H1 (cell line): ENCODE measurements at places on chromosomes 16 and 17.

DNA sequence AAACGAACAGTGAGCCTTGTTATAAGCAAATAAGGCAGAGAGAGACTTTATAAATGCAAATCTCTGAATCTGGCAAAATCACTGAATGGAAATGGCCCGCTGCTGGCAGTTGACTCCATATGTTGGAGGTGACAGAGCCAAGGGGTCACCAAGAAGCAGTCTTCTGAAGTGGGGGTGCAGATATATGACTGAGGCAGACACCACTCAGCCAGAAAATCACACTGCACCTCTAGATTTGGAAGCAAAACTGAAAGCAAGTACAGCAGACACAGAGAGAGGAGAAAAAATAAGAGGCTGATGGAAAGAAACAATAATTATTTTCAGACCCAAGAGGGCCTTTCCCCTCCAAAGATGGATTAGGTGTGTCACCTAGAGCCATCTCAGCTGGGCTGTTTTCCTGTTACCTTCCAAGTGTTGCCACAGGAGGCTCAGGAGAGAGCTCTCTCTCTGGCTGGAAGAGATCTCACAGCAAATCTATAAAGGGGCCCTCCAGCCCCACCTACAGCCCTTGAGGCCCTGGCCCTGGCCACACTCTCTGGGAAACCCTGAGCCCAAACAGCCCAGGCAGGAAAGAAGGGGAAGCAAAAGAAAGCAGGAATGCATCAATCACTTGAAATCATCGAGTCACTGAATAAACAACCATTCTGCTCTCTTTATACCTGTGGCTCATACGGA is 585.1 kb upstream of the PSMD7 start:
- DNase-seq = no peak

DNA sequence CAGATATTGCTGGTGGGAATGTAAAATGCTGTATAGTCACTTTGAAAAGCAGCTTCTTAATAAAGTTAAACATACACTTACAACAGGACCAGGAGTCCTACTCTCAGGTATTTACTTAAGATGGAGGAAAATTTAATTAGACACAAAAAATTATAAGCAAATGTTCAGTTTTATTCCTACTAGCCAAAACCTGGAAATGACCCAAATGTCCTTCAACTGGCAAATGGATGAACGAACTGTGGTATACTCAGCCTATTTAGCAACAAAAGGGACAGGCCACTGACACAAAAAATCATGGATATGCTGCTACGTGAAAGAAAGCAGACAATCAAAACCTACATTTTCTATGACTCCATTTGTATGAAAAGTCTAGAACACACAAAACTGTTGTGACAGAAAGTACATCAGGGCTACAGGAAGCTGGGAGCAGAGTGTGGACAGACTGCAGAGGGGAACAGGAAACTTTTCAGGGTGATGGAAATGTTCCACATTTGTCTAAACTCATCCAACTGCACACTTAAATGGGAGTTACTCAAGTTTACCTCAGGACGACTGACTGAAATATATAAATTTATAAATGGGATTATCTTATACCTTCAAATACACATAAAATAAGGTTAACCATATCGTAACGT is 49.3 kb upstream of the MNT start:
- no peak for DNase-seq

- no peak for DNase-seq
These were observed 12.5 kb downstream of the TOM1L2 start for GRCh38 chr17:17959520-17960361.

GRCh38 chr16:21226749-21227148 is 6.8 kb upstream of the ANKS4B start:
- no peak for DNase-seq

- DNase-seq = no peak
These were observed 6.3 kb downstream of the JPT1 start for GRCh38 chr17:75147878-75148546.

- DNase-seq = no peak
These were observed 942 bp downstream of the LDAF1 start for GRCh38 chr16:21159281-21159951.

- no peak for DNase-seq
These were observed 10.0 kb downstream of the ZSCAN10 start for GRCh38 chr16:3088925-3089716.

DNA sequence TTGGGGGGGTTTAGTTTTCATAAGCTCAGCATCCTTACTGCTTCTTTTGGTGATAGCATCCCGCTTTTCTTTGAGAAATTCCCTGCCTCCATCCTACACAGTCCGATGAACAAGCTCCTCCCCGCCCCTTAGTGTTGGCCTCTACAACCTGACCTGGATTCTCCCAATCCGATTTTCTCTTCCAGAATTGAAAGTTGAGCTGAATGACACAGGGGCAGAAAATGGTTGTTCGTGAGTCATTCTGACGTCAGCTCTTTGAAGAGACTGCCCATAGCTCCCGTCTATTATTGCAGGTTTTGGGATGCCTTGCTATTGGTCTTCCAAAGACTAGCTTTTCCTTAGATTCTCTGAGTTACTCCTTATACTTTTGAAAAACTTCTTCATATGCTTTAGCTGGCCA is 279.7 kb downstream of the SLC39A11 start:
- DNase-seq = no peak

DNA sequence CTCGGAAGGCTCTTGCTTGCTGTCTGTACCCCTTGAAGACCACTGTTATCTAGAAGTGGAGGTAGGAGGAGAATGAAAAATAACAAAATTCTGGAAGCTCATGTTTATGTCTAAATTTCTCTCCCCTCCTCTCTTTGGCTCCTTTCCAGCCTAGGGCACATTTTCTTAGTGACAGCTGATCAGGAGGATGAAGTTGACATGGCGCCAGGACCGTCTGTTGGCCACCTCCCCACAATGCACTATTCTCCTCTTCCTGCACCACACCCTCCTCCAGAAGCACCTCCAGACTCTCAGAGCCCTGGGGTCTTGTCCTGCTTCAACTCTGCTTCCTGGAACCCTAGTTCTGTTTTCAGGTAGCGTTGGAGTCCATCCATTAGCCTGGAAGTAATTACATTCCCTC is 25.5 kb upstream of the SSTR2 start:
- no peak for DNase-seq

DNA sequence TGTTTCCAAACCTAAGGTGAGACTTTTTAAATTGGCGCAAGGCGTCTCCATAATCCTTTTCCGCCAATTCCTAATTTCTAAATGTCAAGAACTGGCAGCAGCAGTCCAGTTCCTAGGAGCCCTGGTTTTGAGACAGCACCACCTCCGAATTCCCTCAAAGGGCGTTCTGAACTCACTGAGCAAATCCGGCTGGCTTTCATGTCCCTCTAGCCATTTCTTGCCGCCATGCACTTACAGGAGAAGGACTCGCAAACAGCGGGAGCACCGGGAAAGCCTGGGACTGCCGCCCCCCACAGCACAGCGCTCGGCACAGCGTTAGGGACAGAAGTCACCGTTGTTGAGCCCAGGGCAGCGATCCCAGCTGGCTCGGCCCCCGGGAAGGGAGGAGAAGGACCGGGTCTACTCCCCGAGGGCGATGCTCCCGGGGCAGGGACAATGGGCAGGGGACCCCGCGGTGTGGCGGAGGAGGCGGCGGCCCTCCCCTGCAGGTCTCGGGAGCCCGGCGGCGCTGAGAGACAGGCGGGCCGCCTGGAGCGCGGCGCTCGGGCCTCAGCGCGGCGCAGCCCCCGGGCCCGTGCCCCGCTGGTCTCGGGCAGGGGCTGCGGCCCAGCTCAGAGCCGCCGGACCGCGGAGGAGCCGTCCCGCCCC is 545 bp downstream of the ARHGAP17 start:
- DNase-seq = no peak

- no peak for DNase-seq
These were observed 1.6 kb downstream of the PYCARD start for GRCh38 chr16:31200821-31201568.

DNA sequence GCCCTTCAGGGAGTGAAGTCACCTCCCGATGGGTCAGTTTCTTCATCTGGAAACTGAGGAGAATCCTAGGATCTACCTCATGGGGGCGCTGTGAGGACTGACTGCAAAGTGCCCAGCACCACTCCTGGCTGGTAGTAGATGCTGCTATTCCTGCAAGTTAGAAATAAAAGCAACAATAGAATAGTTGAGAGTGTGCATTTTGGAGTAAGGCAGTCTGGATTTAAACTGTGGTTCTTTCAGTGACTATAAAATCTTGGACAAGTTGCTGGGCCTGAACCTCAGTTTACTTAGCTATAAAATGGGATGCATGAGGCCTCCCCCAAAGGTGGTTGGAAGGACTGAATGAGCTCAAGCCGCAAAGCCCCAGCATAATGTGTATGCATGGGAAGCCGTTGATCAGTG is 70.6 kb downstream of the CYB5B start:
- peak; percentile 83 for DNase-seq

DNA sequence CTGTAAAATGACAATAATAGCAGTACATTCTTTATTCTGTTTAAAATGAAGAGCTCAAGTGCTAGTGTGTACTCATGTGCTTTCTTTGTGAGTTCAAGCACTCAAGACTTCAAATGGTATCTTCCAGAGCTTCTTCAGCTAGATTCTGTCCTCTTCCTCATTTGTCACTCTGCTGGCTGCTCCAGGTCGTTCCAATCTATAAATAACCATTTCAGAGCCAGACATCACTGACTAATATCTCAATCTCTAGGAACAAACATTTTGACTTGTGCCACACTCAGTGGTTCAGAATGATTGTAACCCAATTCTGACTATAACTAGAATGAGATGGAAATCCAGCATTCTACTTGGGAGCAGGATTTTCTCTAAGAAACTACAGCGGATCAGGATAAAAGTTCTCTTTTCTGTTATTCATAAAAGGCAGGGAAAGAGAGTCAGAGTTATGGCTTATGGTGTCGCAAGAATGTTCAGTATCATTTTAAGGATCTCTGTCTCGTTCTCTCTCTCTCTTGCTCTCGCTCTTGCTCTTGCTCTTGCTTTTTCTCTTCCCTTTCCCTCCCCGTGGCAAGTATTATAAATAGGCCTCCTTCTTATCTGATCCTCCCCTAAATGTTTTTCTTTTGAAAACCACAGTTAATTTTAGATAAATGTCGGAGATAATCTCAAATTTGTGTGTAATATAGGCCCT is 116.3 kb upstream of the MAF start:
- no peak for DNase-seq

GRCh38 chr16:85448557-85449190 is 164.4 kb upstream of the GSE1 start:
- DNase-seq = no peak

DNA sequence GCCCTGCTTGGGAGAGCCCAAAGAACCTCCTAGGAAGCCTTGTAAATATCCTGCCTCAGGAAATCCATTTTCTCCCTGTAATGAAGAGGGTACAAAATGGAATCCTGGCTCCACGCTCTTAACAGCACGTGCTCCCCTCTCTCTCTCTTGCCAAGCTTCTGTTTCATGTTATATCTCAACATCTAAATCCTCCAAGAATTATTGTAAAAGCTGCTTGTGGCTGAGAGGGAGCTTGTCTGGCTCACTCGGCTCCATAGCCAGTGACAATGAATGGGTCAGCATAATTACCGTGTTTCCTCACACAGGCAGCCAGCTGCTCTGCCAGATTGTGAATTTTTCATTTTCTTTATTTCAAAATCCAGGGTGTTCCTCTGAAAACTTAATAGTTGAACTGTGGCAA is 317.8 kb downstream of the RBFOX1 start:
- no peak for DNase-seq

DNA sequence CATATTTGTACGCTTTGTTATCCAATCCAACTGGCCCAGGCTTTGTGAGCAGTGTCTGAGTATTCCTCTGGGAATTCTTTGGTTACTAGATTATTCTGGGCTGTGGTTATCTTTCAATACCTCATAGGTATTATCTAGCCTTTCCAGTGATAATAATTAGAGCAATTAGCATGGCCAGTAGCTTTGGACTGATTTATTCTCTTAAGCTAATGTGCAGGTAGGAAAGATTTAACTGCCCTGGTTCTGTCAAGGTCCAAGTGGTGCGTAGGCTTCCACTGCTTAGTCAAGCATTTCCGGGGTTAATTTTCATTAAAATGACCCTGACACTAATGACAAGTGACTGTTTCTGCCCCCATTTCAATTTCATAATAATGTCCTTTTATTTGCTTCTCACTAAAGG is 54.2 kb upstream of the PMFBP1 start:
- no peak for DNase-seq

DNA sequence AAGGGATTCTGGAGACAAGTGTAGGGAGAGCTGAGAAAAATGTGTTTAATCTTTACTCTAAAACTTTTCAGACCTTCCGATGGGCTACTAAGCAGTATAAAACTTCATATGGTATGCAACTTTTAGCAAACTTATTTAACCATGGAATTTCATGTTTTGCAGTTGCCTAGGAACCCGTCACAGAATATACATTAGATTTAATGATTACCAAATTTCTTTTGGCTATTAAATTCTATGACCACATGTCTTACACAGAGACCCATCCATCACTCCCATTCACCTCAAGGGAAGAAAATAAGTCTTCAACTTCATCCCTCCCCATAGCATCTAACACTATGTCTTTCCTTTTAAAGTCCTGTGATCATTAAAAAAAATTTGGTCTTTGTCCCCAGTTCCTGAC is 54.9 kb downstream of the HS3ST3A1 start:
- no peak for DNase-seq

GRCh38 chr16:68400924-68401460 is 47.3 kb downstream of the SMPD3 start:
- no peak for DNase-seq

- DNase-seq = no peak
These were observed 88.5 kb downstream of the HELZ start for GRCh38 chr17:67156269-67157199.

DNA sequence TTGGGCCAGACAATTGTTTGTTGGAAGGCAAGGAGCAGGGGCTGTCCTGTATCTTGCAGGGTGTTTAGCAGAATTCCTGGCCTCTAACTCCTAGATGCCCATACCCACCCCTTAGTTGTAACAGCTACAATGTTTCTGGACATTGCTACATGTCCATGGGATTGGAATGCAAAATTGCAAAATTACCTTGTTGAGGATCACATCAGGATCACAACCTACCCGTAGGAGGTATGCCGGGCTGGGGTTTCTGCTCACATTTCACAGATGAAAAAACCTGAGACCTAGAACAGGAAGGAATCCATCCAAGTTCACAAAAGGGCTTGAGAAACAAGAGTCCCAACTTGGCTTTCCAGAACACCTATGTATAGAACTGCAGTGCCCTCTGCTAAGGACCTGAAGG is 22.7 kb downstream of the NOG start:
- DNase-seq = no peak

- no peak for DNase-seq
These were observed 614.4 kb downstream of the CDH11 start for GRCh38 chr16:64507240-64508024.

GRCh38 chr16:65071433-65072311 is 50.2 kb downstream of the CDH11 start:
- no peak for DNase-seq

GRCh38 chr16:11147033-11147753 is 108.8 kb downstream of the SOCS1 start:
- no peak for DNase-seq

DNA sequence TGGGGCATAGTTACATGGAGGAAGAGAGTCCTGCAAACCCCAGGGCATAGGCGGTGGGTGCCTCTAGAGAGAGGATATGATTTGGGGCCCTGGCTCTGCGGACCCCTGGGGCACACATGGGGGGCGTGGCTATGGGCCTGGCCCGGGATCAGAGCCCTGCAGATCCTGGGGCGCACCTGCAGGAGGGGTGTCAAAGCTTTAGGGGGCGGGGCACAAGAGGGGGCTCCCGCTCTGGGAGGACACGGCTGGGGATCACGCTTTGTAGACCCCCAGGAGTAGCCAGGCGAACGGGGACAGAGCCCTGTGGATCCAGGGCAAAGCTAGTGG is 497 bp downstream of the BCL7C start:
- DNase-seq = peak; percentile 68

GRCh38 chr17:43627653-43628052 is 34.1 kb downstream of the MEOX1 start:
- DNase-seq = no peak

- no peak for DNase-seq
These were observed 84.2 kb downstream of the KCNJ12 start for GRCh38 chr17:21460358-21460757.
